NCI-H1092 treated with DMSO at 0.1 percent for 48 hours (cell line): ENCODE measurements at places on chromosomes 6 and 20.

- DNase-seq = peak; percentile 19
These were observed 19.0 kb downstream of the SMAP1 start for GRCh38 chr6:70686548-70687133.

DNA sequence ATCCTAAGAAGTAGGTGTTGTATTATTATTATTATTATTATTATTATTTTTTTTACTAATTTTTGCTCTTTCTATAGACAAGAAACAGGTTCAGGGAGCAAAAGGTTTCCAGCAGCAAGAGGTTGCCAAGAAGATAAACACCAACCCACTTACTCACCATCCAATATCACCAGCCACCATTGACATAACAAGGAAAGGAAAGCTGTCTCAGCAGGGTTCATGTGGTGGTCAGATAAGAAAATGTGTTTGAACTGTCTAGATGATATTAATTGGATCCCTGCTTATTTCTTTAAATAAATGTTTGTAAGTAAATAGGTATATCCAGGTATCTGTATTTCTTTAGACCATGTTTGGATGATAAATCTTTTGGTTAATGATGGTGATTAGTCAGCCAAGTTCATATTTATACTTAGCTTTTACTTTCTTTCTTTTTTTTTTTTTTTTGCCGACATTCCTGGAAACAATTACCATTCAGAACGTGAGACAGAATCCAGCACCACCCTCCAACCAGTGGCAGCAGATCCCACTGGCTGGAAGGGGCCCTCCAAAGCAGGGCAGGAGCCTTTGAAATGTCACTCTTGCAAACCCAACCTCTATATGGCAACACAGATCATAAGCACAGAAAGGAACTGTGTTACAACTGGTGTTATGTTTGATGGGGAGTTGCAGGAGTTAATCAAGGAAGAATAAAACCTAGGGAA is 139.2 kb upstream of the ECI2 start:
- no peak for DNase-seq

DNA sequence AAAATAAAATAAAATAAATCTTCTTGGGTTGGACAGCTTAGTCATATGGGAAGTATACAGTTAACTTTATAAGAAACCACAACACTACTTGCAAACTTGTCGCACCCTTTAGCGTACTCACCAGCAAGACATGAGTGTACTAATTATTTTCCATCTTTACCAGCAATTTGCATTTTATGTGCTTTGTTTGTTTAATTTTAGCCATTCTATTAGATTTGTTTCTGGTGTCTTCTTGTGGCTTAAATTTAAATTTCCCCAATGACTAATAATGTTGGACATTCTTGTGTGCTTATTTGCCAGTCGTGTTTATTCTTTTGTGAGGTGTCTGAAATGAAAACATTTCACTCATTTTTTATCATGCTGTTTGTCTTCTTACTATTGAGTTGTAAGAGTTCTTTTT is 1172.2 kb upstream of the CITED2 start:
- DNase-seq = no peak

DNA sequence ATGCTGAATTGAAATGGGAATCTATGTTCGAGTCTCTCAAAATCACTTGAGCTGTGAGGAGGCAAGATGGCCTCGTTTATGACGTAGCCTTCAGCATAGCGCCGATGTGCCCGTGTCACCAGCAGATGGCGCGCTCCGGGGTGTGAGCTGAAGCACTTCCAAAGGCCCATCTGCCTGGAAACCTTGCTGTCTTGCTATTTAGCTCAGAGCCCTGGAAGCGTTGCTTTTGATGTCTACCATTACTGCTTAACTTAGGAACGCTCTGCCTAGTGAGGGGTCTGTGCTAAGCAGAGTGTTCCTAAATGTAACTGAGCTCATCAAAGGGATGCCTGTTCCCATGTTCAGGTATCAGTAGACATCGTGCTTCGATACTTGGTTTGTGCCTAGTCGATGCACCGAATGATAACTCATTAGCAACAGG is 67.7 kb downstream of the SYCP2L start:
- DNase-seq = peak; percentile 23

GRCh38 chr6:83071023-83071422 is 3.6 kb downstream of the DOP1A start:
- DNase-seq = no peak

DNA sequence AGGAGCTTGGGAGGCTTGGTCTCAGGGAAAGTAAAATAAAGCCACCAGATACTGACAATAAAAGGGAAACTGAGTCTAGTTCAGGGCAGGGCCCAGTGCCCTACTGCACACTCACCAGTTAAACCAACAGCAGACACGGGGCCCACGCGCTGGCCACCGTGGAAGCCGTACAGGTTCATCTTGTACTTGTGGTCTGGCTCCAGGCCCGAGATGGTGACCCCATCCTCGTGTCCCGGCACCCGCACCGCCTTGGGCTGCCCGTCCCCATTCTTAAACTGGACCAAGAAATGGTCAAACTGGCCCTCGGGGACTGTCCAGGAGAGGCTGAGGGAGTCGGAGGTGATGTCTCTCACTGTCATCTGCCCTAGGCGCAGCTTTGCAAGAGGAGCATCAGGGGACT is 26.5 kb downstream of the CYP21A2 start:
- DNase-seq = no peak

GRCh38 chr6:54262971-54263370 is 45.3 kb upstream of the TINAG start:
- DNase-seq = no peak

DNA sequence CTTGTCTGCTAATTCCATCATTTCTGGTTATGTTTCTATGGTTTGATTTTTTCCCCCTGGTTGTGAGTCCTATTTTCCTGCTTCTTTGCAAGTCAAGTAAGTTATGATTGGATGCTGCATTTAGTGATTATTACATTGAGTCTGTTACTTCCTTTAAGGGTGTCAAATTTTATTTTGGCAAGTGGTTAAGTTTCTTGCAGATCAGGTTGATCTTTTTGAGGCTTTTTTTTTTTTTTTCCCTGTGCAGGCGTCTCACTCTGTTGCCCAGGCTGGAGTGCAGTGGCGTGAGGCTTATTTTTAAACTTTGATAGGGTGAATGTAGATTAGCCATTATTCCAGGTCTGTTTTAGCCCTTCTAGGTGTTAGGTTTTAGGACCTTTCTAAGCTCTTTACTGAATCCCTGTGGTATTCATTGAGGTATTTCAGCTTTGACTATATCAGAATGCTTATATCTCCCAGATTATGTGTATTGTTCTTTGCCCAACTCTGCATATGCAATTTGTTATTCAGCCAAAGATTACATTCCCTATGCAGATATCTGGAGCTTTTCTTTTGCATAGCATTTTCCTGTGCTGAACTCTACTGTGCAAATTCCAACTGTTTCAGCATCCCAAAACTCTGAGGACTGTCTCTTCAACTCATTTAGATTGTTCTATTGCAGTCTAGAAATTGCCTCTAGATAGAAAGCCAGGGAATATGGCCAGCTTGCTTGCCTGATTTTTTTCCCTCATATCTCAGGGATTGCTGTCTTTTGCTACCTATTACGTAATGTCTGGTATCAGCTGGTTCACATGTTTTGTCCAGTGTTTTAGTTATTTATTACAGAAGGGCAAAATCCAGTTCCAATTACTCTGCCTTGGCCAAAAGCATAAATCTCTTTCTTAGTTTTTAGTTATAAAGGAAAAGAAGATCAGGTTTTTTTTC is 113.3 kb downstream of the AFG1L start:
- DNase-seq = no peak

DNA sequence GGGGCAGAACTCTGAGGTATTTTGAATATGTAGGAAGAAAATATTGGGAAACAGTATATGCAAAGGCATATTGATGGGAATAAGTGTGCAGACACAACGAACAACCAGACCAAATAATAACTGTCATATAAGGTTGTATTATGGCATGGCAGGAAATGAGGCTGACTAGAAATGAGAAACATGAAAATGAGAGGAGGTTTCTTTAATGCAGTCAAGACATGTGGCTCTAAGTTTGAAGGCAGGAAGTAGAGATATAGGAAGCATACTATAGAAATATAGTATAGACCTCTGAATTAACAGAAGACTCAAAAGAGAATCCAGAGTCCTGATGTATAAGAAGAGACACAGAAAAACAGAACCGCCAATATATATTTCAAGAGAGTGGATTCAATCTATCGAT is 459.7 kb upstream of the PTCHD4 start:
- no peak for DNase-seq

DNA sequence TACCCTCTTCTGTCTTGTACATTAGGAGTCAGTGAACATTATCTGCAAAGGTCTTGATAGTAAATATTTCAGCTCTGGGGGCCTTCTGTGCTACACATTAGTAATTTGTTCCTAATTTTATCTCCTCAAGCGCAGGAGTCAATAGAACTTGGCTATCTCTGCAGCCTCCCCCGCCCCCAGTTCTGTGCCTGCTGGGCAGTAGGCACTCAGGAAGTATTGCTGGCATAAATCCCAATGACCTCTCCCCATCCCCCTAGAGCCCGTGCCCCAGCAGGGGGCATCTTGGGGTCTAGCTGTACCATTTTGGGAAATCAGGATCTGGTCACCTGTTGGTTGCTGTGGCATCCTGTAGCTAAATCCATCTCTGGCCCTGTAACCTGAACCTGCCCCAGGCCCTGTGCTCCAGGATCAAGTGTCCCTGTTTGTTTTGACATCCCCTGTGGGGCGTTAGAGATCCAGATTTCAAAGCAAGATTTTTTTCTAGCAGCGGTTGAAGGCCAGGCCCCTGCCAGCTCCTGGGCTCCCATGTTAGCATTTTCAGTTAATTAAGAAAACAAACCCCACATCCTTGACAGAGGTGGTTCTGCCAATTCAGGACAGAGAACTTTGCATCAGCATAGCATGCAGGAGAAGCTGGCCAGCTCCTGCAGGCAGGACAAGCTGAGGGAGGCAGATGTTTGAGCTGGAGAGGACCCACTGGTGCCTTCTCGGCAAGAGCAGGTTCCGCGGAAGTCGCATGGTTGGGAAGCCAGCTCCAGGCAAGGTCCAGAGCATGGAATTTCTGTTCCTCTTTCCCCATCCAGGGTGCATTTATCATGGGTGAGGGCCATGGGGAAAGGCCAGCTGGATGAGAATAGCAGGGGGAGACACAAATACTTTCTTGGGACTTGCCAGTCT is 32.1 kb downstream of the DAAM2 start:
- DNase-seq = peak; percentile 22

GRCh38 chr6:155195903-155196302 is 67.9 kb upstream of the CLDN20 start:
- DNase-seq = no peak

GRCh38 chr20:57480444-57481160 is 44.3 kb downstream of the CTCFL start:
- DNase-seq = no peak

- no peak for DNase-seq
These were observed 55.9 kb downstream of the KCNQ5 start for GRCh38 chr6:72677740-72678139.

- DNase-seq = peak; percentile 83
These were observed at the start of gene CRIP3 for GRCh38 chr6:43308101-43308989. Gene CRIP3, minus strand, starts transcription at chr6:43308826. Its CDS starts 34 bp downstream, at chr6:43308792.

DNA sequence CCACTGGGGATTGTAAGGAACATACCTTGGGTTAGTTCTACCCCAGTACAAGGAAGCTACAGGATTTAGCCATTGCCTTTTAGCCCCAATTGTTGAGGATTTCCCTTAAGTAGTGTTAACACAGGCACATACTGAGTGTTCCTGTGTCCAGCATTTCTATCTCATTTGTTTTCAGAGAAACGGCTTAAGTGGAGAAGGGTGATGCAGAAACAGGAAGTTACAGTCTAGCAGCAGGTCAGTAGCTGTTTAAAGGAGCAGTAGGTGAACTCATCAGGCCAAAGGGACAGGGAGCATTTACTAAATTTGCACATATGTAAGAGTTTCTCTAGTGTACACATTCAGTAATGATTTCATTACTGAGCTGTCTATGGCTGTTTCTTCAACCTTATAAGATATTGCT is 644.2 kb upstream of the GJE1 start:
- DNase-seq = no peak

DNA sequence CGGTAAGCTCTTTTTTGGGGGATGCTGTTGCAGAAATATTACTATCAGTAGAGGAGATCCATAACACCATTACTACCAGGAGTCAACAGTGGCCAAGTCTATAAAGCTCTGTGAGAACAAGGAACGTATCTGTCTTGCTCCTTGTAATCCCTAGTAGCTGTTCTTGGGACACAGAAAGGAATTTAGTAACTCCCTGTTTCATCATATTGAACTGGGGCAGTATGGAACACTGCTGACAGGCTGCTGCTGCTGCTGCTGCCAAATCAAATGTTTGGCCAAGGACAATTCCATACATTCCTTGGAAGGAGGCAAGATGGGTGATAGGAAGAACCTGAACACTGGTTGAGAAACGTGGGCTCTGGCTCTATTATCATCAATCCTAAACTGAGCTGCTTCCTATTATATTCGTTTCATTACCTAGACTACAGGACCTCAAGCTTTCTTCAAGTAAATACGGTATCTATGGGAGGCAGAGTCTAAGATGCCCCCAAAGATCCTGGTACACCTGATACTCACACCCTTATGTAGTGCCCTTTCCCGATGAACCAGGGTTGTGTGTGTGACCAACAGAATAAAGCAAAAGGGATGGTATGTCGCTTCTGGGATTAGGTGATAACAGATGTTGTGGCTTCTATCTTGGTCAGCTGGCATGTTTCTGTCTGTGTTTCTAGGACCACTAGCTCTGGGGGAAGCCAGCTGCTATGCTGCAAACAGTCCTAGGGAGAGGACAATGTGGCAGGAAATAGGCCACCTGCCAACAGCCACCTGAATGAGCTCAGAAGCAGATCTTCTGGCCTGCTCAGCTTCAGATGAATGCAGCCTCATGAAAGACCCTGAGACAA is 39.5 kb downstream of the ELOVL5 start:
- DNase-seq = peak; percentile 55

- no peak for DNase-seq
These were observed 122.4 kb downstream of the TCP11 start for GRCh38 chr6:35018746-35019145.

- DNase-seq = no peak
These were observed 544 bp downstream of the SMIM29 start for GRCh38 chr6:34248198-34248726.

DNA sequence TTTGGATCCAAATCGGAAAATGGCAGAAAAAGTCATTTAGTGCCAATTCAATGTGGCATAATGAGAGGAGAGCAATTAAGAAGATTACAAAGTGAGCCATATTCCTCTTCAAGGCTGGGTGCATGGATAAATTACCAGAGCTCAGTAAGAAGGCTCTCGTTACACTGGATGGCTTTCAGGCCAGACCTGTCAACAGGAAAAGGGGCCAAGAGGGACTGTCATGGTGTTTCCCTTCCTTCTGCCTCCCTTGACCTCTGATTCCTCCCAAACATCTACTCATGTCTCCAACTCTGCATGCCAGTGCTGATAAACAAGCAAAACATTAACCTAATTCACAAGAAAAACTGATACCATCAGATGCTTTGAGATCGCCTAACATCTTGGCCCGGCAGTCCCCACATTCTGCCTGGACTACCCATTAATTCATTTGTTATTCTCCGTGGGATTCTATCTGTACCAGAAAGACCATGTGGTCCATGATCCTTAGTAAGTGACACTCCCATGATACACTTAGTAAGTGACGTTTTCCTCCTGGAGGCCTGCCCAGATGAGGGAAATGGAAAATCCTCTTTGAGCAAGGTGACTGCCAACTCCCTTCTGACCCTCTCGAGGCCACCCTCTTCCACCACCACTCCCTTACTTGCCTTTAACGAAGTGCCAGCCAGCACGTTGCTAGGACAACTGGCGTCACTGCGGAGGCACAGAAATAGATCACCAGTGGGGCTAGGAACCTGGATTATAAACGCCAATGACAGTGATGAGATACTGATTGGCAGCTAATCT is 239.2 kb downstream of the GMPR start:
- no peak for DNase-seq

- peak; percentile 49 for DNase-seq
These were observed at the start of gene MRAP2 for GRCh38 chr6:84033523-84034451. Gene MRAP2, plus strand, starts transcription at chr6:84033772. Its CDS starts 21,547 bp downstream, at chr6:84055319.
